T47D (cell line): ENCODE measurements at places on chromosomes 5 and 9.

GRCh38 chr5:67244345-67244793 lies 47.8 kb upstream of the CD180 start:
- DNase-seq = peak; percentile 52

GRCh38 chr9:124761710-124762109 lies 9.4 kb downstream of the NR6A1 start:
- no peak for DNase-seq

GRCh38 chr5:95818181-95819147 lies 4.1 kb downstream of the GLRX start:
- no peak for DNase-seq

DNA sequence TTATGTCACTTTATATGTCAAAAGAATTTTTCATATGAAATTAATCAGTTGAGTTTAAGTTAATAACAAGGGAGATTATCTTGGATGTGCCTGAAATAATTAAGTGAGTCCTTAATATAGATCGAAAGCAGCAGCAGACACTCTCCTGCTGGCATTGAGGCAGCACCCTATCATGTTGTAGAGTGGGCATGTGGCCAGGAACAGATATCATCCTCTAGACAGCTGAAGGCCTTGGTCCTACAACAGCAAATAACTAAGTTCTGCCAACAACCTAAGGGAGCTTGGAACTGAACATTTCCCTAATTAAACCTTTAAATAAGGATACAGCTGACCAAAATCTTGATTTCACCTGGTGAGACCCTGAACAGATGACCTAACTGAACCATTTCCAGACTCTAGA lies 25.8 kb upstream of the UGT3A1 start:
- DNase-seq = no peak

GRCh38 chr9:447230-448025 lies 232.8 kb downstream of the DOCK8 start:
- DNase-seq = no peak
